Right hindlimb (tissue), 1 donor: ENCODE measurements at places on chromosomes 1 and 21.

- DNase-seq, result peak; percentile 31
Observed at GRCh38 chr1:114345930-114346479, 165.0 kb downstream of the TRIM33 start.

DNA sequence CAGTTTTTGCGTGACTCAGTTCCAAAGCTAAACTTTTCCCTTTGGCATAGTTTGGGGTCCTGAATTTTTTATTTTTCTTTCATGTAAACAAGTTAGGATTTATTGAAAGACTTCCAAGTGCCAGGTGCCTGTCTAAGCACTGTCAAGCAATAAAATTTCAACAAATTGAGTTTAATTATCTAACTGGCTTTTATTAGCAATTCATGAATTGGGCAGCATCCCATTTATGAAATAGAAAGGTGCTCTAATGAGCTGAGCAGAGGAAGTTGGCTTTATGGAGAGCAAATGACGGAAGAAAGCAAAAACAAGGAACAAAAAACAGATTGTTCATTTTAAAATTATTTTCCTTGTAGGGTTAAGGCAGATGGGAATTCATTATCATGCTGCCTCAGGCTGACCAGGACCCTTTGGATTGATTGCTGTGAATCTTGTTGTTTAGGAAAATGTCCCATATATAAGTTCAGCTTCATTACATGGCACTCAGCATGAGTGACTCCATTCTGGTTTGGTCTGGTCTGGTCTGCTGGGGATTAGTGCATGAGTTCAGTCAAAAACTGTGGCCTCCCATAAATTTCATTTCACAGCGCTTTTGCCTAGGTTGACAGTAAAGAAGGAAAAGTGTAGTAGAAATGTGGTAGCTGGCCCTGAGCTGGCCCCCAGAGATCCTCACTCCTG, 21.5 kb upstream of the COG2 start:
- no peak for DNase-seq

DNA sequence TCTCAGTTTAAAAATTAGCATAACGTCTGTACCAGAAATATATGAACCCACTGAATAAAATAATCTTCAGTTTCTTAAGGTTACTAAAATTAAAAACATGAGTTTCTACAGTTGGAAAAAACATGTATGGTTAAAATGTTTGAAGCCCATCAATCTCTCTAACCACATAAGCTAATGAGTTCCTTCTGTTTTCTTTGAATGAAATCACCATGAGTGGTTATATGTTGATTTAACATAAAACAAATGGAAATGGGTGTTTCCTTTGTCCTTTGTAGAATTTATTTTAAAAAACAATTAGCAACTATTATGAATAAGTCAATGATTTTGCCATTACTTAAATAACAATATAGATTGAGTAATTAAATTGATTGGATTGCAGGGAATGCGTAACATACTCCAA, 3.0 kb upstream of the ADGRL2 start:
- DNase-seq, result no peak

GRCh38 chr1:36149973-36150295, 648 bp upstream of the TRAPPC3 start:
- DNase-seq, result no peak

GRCh38 chr1:37875833-37876232, 16.4 kb upstream of the MTF1 start:
- DNase-seq, result no peak

DNA sequence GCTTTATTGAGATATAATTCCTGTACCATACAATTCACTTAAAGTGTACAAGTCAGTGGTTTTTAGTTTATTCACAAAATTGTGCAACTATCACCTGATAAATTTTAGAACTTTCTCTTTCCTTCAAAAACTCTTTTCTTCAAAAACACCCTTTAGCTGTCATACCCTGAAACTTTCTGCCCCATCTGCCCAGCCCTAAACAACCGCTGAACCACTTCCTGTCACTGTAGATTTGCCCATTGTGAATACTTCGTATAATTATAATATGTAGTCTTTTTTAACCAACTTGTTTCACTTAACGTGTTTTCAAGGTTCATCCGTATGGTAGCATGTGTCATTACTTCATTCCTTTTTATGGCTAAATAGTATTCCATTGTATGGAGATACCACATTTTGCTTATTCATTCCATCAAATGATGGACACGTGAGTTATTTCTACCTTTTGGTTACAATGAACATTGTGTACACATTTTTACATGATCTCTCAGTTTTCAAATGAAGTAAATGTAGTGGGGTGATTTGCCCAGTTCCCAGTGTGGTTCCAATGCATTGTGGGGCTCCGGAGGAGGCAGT, 37.9 kb downstream of the WNT4 start:
- DNase-seq, result no peak

DNA sequence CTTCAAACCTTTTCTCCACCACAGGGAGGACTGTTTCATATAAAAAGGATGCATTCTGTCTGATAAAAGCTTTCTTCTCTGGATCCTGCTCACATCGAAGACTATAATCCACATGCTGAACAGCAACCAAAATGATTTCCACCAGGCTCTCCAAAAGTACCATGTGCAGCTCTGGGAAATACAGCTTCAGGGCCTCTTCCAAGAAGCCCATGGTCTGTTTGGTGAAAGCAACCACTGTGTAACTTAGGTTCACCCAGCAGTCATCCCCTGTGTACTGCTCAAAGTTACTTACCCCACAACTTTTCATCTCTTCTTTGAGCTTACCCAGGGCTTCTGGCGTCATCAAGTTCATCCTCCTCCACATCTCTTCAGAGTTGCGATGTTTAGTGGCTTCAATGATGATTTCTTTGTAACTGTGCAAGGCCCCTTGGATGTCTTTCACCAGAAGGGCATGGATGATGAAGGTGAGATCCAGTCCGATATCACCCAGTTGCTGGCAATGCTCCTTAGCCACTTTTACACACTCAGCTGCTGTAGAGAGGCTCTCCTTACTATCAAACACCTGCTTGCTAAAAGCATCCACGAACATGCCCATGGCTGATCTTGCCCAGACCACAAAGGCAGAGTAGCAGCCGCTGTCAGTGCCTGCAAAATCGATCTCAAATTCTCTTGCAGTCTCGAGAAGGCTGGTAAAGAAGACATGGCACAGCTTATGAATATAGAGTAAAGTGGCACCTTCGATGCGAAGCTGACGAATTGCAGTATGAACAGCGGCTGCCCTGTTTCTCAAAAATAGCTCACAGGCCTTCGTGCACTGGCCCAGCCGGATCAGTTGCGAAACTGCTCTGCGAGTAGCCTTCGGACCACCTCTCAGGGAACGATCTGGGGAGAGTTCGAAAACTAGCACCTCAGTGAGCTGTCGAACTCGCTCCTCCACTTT, 1.7 kb downstream of the EXOC8 start:
- no peak for DNase-seq

DNA sequence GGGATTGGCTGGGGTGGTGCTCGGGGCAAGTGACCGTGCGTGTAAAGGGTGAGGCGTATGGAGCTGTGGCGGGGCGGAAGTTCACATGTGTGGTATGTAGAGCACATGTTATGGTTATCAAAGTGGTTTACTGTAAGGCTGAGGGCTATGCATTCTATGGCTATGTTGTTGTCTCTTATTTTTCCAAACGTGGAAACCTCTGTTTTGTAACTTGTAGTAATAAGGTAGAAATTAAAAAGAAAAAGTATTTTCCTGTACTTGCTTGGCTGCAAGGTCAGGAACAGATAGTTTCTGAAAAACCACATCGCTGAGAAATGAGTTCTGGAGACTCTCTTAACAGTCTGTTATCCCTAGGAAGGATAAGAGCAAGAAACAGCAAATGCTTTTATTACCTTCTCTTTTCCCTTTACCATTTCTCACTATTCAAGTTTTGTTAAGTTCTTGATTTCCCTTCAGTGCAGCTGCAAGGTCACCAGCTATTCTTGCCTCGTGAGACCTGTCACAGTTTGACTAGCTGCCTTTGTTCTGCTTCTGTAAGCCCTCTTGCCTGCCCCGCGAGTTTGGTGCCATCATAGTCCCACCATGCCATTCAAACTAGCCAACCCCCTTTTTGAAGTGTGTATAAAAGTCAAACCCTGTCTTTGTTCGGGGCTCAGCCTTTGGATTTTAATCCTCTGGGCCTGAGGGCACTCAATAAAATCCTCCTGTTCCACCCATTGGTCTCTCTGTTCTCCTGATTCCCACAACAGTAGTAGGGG, 9.5 kb downstream of the RNU1-2 start:
- no peak for DNase-seq

GRCh38 chr1:1528301-1529267, 11.8 kb downstream of the TMEM240 start:
- no peak for DNase-seq

- no peak for DNase-seq
Observed at GRCh38 chr1:78607944-78608343, 12.3 kb upstream of the IFI44L start.

DNA sequence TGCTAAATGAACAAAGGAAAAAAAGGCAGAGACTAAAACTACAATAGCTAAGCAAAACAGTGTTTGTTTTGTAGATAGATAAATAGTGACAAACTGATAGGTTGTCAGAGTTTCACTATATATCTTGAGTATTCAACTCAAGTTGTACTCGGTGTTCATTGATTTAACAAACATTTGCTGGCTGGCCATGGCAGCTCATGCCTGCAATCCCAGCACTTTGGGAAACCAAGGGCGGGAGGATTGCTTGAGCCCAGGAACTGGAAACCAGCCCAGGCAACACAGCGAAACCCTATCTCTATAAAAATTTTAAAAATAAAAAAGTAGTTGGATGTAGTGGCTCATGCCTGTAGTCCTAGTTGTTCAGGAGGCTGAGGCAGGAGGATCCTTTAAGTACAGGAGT, 17.3 kb downstream of the C1orf185 start:
- DNase-seq, result no peak

GRCh38 chr1:225691377-225691776, 38.5 kb upstream of the ENAH start:
- no peak for DNase-seq

- no peak for DNase-seq
Observed at GRCh38 chr1:212040629-212041412, 5.3 kb downstream of the DTL start.

- DNase-seq, result no peak
Observed at GRCh38 chr1:85359874-85360721, 83.7 kb upstream of the BCL10 start.

DNA sequence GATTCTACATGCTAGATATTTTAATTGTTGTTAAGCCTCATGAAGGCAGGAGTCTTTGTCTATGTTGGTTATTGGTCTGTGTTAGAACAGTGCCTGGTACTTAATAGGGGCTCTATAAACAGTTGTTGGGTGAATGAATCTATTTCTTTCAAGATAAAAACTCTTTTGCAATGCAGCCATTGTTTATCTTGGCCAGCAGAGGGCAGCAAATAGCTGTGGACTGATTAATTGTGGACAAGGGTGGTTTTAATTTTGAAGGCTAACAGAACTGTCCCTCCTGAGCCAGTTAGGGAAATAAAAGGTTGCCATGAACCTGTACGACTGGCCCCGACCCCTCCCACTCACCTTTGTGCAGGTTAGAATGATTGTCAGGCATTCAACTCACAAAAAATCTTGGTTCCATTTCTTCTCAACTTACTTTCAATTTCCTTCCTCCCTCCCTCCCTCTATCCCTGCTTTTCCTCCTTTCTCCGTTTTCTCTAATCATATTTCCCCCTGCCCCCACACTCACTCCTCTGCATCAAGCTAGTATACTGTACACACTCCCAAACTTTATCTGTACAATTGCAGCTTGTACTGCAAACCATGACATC, 66.3 kb upstream of the DIRAS3 start:
- peak; percentile 63 for DNase-seq

GRCh38 chr1:38624336-38625039, 235.1 kb downstream of the RRAGC start:
- peak; percentile 25 for DNase-seq

GRCh38 chr1:37068897-37069296, 34.6 kb upstream of the GRIK3 start:
- DNase-seq, result no peak

GRCh38 chr1:204461331-204462228, 33.0 kb downstream of the PIK3C2B start:
- no peak for DNase-seq

- no peak for DNase-seq
Observed at GRCh38 chr1:198669023-198669698, 30.3 kb downstream of the PTPRC start.

DNA sequence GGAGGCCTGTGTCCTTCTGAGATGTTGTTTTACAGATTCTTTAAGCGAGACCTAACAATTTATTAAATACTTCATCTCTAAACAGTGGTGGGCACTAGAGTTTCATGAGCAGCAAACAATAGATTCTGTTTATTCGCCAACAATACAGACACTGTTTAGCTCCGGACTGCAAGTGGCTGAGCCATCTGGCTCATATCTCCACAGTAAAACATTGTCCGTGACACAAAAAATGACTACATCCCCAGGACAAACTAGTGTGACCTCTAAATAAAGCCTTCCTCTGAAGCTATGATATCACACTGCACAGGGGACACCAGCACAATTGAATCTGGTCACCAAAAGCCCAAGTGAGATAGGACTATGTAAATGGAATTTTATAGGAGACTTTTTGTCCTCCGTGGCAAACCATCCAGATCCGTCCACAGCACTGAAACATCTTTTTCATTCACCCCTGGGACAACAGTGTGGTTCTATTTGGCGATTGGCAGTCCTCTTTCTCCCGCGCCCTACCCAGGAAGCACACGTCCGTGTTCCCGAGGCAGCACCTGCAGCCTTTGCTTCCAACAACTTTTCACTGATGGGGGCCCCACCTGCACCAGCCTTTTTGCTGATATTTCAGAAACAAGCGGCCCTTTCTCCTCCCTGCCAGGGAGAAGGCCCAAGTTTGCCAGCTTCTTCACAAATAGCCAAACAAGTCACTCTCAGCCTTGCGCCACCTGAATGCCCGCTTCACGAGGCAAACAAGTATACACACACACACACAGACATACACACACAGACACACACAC, 47.4 kb downstream of the OLIG1 start:
- peak; percentile 11 for DNase-seq

GRCh38 chr1:194159941-194160340, 973.5 kb upstream of the B3GALT2 start:
- DNase-seq, result no peak

GRCh38 chr1:34715139-34715538, 39.7 kb upstream of the GJB5 start:
- DNase-seq, result no peak

DNA sequence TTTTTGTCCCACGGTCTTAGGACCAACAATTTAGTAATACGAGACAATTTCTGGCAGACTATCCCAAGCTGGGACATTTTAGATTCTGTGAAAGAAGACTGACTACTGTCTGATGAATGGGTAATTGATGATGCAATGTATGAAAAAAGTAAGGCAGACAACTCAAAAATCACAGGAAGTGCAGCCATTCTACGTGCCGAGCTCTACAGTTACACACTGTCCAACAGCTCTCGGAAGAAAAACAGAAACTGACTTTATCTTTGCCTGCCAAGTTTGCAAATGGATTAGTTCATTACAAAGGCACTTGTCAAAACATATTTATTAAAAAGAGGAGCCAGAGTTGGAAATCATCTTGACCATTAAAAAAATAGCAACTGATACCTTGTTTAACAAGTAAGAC, 31.3 kb downstream of the ZBTB8B start:
- DNase-seq, result no peak

- no peak for DNase-seq
Observed at GRCh38 chr1:41833519-41834000, 85.2 kb downstream of the HIVEP3 start.

GRCh38 chr1:111731956-111732355, 7.2 kb downstream of the INKA2 start:
- DNase-seq, result no peak

- DNase-seq, result no peak
Observed at GRCh38 chr1:6028042-6028850, 17.4 kb upstream of the KCNAB2 start.
